CD4-positive, alpha-beta T cell treated with Interleukin-10 for 1 hour (primary cell): ENCODE measurements at places on chromosomes 7 and 10.

GRCh38 chr10:121113385-121113696 is 262.2 kb downstream of the WDR11 start:
- DNase-seq = no peak

DNA sequence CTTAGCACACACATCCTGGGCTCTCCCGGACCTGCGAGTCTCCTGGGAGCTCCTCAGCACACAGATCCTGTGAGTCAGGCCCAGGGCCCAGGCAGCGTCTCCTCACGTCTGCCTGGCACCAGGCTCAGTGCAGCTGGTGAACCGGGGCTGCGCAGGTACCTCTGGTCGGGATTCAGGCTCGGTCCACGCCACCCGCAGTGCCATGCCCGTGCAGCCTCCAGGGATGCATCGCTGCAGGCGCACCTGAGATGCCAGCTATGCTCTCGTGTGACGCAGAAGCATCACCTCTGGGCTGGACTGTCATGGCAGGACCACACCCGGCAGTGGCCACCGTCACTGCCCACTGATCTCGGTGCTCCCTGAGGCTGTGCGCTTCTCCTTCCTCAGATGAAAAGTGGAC is 52.0 kb downstream of the NKX6-2 start:
- DNase-seq = no peak

GRCh38 chr7:69677881-69678493 is 79.7 kb downstream of the AUTS2 start:
- no peak for DNase-seq

DNA sequence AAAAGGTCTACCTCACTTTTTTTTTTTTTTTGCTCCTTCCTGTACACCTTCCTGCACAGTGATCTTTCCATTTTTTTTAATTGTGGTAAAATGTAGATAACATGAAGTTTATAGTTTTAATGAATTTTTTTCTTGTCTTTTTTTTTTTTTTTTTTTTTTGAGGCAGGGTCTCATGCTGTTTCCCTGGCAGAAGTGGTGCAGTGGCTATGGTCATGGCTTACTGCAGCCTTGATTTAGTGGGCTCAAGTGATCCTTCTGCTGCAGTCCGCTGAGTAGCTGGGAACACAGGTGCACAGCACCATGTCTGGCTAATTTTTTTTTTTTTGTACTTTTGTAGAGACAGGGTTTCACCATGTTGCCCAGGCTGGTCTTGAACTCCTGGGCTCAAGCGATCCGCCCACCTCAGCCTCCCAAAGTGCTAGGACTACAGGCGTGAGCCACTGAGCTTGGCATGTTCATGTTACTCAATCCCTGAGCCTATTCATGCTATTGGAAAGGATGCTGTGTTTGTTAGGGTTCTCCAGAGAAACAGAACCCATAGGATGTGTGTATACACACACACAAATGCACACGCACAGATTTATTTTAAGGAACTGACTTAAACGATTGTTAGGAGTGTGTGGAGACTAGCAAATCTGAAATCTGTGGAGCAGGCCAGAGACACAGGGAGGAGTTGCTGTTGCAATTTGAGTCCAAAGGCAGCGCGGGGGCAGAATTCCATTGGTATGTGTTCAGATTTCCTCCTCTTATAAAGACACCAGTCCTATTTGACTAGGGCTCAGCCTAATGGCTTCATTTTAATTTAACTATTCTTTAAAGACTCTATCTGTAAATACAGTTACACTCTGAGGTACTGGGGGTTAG is 29.1 kb downstream of the GALNT11 start:
- no peak for DNase-seq

DNA sequence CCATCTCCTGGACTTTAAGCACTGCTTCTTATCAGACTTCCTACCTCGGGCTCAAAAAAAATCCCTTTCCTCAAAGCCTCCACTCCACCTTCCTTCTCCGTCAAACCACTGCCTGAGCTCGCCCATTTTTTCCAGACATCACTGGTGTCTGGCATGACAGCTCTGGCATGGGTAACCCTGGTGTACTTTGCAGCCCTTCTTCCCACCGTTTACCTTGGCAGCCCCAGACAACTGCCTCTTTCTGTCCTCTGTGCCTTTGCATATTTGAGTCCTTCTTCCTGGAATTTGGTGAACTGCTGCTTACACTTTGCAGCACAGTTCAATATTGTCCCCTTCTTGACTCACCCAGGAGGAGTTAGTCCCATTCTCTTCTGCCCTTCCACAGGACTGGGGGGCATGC is 144.6 kb upstream of the TBX20 start:
- no peak for DNase-seq

DNA sequence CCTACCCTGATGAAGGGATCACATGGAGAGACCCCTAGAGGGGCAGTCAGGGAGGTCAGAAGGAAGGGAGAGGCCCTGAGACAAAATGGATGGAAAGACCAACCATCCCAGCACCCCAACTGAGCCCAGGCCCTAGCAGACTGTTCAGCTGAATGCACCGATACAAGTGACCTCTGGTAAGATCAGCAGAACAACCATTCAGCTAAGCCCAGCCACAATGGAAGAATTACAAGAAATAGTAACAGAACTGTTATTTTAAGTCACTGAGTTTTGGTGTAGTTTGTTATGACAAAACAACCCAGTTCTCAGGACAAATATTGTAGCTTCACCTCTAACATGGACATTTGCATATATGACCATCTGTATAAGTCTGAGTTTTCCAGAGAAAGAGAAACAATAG is 210.4 kb upstream of the SVIL start:
- DNase-seq = no peak

DNA sequence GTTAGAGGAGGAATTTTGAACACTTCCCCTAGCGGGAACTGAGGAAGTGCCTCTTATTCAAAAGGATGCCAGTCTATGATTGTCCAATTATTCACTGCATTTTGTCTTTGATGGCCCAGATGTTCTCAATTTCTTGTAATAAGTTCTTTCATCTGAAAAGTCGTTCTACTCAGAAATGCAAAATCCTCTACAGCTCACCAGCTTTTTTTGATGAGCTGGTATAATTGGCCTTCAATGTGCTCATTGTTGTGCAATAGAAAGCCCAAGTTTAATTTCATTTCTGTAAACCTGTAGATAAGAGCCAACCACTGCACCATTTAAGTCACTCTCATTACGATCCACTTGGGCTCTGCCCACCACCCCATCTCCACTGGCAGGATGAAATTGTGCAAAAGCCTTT is 978.7 kb upstream of the AUTS2 start:
- DNase-seq = no peak

- no peak for DNase-seq
Measured at GRCh38 chr7:52320610-52321009, 714.8 kb upstream of the POM121L12 start.

- DNase-seq = no peak
Measured at GRCh38 chr10:130048081-130048480, 62.5 kb downstream of the C10orf143 start.
